ENCODE measurements at places on chromosomes 3 and 15.

- peaks cover 48% of the 10 kb centered on the region for H3K4me1 ChIP-seq
- DNase-seq: no peak
- H3K4me3 ChIP-seq: no peak overlapping the region
- no peaks in the 10 kb centered on the region for H3K27me3 ChIP-seq
- peaks cover 3% of the 10 kb centered on the region for H3K36me3 ChIP-seq
These were observed 61.3 kb downstream of the FOXP1 start for GRCh38 chr3:71521940-71522876.

GRCh38 chr3:16377847-16378302, 112.9 kb downstream of the OXNAD1 start:
- no peak overlapping the region for H3K4me3 ChIP-seq
- DNase-seq: no peak
- H3K4me1 ChIP-seq: peaks cover 27% of the 10 kb centered on the region
- H3K36me3 ChIP-seq: peaks cover 44% of the 10 kb centered on the region
- no peaks in the 10 kb centered on the region for H3K27me3 ChIP-seq
- peak overlapping the region; percentile 78 for H3K27ac ChIP-seq

- H3K36me3 ChIP-seq: no peaks in the 10 kb centered on the region
- no peaks in the 10 kb centered on the region for H3K4me1 ChIP-seq
- no peak for DNase-seq
- no peak overlapping the region for H3K4me3 ChIP-seq
- no peak overlapping the region for H3K27ac ChIP-seq
These were observed 11.8 kb downstream of the SAMD7 start for GRCh38 chr3:169923189-169923588.

GRCh38 chr3:48747706-48748105, 30.7 kb upstream of the IP6K2 start:
- H3K36me3 ChIP-seq: peaks cover 16% of the 10 kb centered on the region
- no peaks in the 10 kb centered on the region for H3K4me1 ChIP-seq
- no peaks in the 10 kb centered on the region for H3K27me3 ChIP-seq
- H3K27ac ChIP-seq: no peak overlapping the region
- DNase-seq: no peak

- peaks cover 15% of the 10 kb centered on the region for H3K4me1 ChIP-seq
- H3K27ac ChIP-seq: no peak overlapping the region
- no peak overlapping the region for H3K4me3 ChIP-seq
- peaks cover 7% of the 10 kb centered on the region for H3K27me3 ChIP-seq
These were observed 226.0 kb downstream of the TJP1 start for GRCh38 chr15:29596266-29596665.

GRCh38 chr15:69303337-69304181, 4.8 kb downstream of the PAQR5 start:
- peaks cover 13% of the 10 kb centered on the region for H3K27me3 ChIP-seq
- no peak overlapping the region for H3K4me3 ChIP-seq
- peaks cover 48% of the 10 kb centered on the region for H3K4me1 ChIP-seq

- no peaks in the 10 kb centered on the region for H3K4me1 ChIP-seq
- no peaks in the 10 kb centered on the region for H3K36me3 ChIP-seq
- H3K4me3 ChIP-seq: no peak overlapping the region
- no peak overlapping the region for H3K27ac ChIP-seq
- peaks cover 10% of the 10 kb centered on the region for H3K27me3 ChIP-seq
These were observed 13.4 kb downstream of the SCAMP5 start for GRCh38 chr15:75008629-75009326.

DNA sequence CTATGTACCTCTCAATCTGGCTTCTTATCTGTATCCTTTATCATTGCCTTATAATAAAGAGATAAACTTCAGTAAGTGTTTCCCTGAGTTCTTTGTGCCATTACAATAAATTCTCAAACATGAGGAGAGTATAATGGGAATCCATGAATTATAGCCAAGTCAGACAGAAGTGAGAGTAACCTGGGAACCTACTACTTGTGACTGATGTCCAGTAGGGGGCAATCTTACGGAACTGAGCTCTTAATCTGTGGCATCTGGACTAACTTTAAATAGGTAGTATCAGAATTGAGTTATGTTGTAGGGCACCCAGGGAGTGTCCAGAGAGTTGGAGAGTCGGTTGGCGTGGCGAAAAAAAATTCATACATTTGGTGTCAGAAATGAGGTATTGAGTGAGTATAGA, 542.6 kb downstream of the ZBBX start:
- no peak overlapping the region for H3K27ac ChIP-seq
- DNase-seq: no peak
- H3K4me3 ChIP-seq: no peak overlapping the region
- H3K36me3 ChIP-seq: no peaks in the 10 kb centered on the region

DNA sequence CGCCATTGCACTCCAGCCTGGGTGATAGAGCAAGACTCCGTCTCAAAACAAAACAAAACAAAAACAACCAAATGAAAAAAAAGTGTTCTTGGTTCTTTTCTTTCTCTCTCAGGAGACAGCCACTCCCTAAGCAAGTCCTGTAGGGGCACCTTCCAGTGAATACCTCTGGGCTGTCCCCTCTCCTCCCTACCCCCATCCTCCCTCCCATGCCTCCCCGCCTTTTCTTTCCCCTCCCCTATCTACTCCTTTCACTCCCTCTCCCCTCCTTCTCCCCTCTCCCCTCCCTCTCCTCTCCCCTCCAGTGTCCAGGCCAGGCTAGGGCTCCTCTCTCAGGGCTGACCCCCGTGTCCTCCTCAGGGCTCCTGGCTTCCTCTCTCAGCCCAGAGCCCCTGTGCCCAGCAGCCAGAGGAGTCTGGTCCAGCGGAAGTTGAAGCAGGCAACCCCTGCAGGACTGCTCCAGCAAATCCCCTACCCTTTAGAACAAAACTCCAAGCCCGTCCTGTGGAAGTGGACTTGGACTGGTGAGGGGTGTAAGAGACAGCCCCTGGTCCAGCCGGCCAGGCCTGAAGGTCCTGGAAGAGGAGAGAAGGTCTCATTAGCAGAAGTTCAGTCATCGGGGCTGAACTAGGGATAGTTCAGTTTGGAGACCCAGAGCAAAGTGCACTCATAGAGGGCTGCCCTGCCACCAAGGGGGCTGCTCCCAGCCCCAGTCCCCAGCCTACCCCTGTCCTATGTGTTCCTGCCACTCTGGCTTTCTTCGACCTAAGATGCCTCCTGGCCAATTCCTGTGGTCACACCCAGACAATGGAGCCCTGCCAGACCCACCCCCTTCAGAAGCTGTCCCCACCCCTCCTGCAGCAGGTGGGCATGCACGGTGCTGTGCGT, 79.8 kb upstream of the IQSEC1 start:
- 0 out of 2 replicates have a peak, but pooled peaks cover 5% of the 10 kb centered on the region for H3K4me1 ChIP-seq
- peaks cover 14% of the 10 kb centered on the region for H3K36me3 ChIP-seq
- no peak overlapping the region for H3K27ac ChIP-seq
- no peak overlapping the region for H3K4me3 ChIP-seq
- H3K27me3 ChIP-seq: peaks cover 31% of the 10 kb centered on the region

DNA sequence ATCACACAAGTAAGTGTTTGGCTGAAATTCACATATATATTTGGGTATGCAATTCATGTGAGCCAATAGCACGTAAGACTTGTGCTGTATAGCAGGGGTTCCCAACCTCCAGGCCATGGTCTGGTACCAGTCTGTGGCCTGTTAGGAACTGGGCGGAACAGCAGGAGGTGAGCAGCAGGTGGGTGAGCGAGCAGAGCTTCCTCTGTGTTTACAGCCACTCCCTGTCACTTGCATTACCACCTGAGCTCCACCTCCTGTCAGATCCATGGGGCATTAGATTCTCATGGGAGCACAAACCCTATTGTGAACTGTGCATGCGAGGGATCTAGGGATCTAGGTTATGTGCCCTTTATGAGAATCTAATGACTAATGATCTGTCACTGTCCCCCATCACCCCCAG, 59.7 kb downstream of the MAP3K13 start:
- H3K4me1 ChIP-seq: peaks cover 15% of the 10 kb centered on the region
- no peak overlapping the region for H3K4me3 ChIP-seq
- no peak for DNase-seq
- no peak overlapping the region for H3K27ac ChIP-seq

DNA sequence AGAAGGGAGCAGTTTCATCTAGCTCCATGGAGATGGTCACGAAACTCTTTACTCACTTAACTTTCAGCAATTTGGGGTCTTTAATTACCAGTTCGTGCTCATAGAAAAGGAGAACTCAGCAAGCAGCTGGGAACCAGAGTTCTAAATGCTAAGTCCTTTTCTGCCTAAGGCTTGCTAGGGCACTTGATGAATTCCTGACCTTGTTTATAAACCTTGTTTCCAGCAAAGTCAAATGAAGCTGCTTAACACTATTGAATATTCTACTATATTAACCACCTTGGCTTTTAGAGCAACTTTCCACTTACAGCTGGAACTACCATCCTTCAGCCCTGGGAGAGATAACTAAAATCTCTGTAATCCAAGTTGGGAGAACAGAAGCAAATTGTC, 79.5 kb upstream of the TSC22D2 start:
- no peak overlapping the region for H3K27ac ChIP-seq
- peaks cover 49% of the 10 kb centered on the region for H3K4me1 ChIP-seq

DNA sequence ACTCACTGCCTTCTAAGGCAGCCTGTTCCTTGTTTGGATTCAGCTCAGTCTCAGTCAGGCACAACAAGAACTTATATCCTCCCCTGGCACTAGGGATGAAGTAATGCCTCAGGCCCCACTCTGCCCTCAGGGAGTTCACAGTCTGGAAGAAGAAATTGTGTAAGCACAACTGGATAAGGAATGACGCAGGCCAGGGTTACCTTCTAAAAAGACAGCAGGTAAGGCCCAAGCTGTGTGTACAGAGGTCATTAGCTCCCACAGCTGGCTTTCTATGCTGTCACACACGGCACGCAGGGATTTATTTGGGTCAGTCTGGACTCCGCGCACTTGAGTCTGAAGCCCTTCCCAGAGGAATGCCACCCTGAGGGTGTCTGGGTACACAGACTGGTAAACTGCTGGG, 82.9 kb downstream of the IQSEC1 start:
- H3K36me3 ChIP-seq: no peaks in the 10 kb centered on the region
- H3K27ac ChIP-seq: peak overlapping the region; percentile 90
- peaks cover 23% of the 10 kb centered on the region for H3K4me1 ChIP-seq
- 0 out of 2 replicates have a peak, but pooled peaks cover 2% of the 10 kb centered on the region for H3K27me3 ChIP-seq

DNA sequence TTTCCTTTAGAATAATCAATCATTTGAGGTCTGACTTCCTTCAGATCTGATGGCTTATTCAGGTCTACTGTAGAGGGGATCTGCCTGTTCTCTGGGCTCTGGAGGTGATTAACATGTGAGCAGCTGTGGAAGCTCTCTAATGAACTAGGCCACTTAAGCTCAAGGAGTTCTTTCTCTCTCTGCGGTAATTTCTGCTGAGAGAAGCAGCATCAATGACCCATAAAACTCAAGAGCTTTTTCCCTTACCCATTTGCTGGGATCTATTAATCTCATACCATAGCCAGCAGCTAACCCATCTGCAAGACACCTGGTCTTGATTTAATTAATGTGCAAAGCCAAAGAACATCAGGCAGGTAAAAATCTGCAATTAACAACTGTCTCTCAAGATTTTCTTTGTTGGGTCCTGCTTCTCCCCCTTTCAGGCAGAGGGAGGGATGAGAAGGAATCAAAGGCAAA, 73.2 kb upstream of the DLG1 start:
- peak overlapping the region; percentile 37 for H3K27ac ChIP-seq
- H3K4me1 ChIP-seq: peaks cover 50% of the 10 kb centered on the region
- no peak for DNase-seq
- H3K36me3 ChIP-seq: no peaks in the 10 kb centered on the region

DNA sequence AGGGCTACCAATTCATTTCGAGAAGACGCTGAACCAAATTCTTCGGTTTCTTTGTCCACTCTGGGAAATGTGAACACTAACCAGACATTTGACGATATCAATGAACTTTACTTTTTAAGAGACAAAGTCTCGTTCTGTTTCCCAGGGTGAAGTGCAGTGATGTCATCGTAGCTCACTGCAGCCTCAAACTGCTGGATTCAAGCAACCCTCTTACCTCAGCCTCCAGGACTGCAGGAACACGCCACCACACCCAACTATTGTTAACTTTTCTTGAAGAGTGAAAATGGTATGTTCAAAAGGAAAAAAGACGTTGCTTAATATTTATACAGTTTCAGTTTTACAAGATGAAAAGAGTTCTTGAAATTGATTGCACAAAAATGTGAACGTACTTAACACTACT, 30.6 kb downstream of the MB21D2 start:
- peak overlapping the region; percentile 94 for H3K27ac ChIP-seq
- no peak for DNase-seq
- H3K4me1 ChIP-seq: peaks cover 98% of the 10 kb centered on the region
- peak overlapping the region; percentile 70 for H3K4me3 ChIP-seq
- H3K27me3 ChIP-seq: no peaks in the 10 kb centered on the region

- peaks cover 27% of the 10 kb centered on the region for H3K27me3 ChIP-seq
- no peaks in the 10 kb centered on the region for H3K4me1 ChIP-seq
- no peaks in the 10 kb centered on the region for H3K36me3 ChIP-seq
- H3K4me3 ChIP-seq: no peak overlapping the region
These were observed 12.1 kb downstream of the WNT7A start for GRCh38 chr3:13867732-13868131.

GRCh38 chr3:95387242-95388021, 1324.6 kb downstream of the NSUN3 start:
- H3K27ac ChIP-seq: no peak overlapping the region
- no peak for DNase-seq
- H3K4me3 ChIP-seq: no peak overlapping the region
- H3K4me1 ChIP-seq: no peaks in the 10 kb centered on the region

DNA sequence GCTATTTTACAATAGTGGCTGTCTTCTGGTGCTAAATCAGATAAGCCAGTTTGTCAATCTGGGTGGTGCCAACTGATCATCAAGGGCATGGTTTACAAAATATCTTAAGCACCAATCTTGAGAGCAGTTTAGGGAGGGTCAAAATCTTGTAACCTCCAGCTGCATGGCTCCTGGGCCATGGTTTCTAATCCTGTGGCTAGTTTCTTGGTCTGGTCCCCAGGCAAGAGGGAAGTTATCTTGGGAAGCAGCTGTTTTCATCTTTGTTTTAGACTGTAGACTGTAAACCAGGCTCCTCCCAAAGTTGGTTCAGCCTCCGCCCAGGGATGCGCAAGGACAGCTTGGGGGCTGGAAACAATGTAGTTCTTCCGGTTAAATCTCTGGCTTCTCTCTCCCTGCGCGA, 166.8 kb downstream of the IL1RAP start:
- peaks cover 8% of the 10 kb centered on the region for H3K36me3 ChIP-seq
- peaks cover 10% of the 10 kb centered on the region for H3K4me1 ChIP-seq
- no peaks in the 10 kb centered on the region for H3K27me3 ChIP-seq
- no peak overlapping the region for H3K4me3 ChIP-seq

- no peak overlapping the region for H3K27ac ChIP-seq
- no peak overlapping the region for H3K4me3 ChIP-seq
- no peak for DNase-seq
- H3K4me1 ChIP-seq: 0 out of 2 replicates have a peak, but pooled peaks cover 6% of the 10 kb centered on the region
- no peaks in the 10 kb centered on the region for H3K27me3 ChIP-seq
These were observed 10.0 kb downstream of the ATR start for GRCh38 chr3:142568393-142569017.

DNA sequence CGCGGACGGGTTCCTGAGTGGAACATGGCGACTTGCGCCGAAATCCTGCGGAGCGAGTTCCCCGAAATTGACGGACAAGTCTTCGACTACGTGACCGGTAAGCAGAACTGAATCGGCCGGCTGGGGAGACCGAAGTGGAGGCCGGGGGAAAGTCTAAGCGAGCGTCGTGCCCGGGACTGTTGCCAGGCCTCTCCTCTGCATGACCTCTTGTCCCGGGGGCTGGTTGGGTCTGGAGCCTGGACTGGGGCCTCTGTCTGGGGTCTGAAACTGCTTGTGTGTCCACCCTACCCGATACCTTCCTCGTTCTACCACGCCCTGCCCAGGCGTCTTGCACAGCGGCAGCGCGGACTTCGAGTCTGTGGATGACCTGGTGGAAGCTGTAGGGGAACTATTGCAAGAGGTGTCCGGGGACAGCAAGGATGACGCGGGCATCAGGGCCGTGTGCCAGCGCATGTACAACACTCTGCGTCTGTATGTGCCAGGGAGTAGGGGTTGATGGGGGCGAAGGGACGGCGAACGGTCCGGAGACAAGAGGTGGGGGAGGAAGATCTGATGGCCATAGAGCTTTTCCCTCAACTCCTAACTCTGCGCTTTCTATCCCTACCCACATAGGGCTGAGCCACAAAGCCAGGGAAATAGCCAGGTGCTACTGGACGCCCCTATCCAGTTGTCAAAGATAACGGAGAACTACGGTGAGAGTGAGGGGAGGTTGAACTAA, at the start of gene ABCF3:
Gene ABCF3, plus strand, starts transcription at position 16 of the 718 bp plus-strand sequence. Its CDS starts 9 bp downstream, at position 25.
- H3K4me1 ChIP-seq: peaks cover 37% of the 10 kb centered on the region
- peak within 1 kb of the TSS; percentile 86 for H3K27ac ChIP-seq
- DNase-seq: peak; percentile 33
